Stimulated activated CD8-positive, alpha-beta memory T cell treated with anti-CD3 and anti-CD28 coated beads, Interleukin-4, amount 100 ng/mL, for 4 hours (primary cell): ENCODE measurements at places on chromosomes 3 and 15.

DNA sequence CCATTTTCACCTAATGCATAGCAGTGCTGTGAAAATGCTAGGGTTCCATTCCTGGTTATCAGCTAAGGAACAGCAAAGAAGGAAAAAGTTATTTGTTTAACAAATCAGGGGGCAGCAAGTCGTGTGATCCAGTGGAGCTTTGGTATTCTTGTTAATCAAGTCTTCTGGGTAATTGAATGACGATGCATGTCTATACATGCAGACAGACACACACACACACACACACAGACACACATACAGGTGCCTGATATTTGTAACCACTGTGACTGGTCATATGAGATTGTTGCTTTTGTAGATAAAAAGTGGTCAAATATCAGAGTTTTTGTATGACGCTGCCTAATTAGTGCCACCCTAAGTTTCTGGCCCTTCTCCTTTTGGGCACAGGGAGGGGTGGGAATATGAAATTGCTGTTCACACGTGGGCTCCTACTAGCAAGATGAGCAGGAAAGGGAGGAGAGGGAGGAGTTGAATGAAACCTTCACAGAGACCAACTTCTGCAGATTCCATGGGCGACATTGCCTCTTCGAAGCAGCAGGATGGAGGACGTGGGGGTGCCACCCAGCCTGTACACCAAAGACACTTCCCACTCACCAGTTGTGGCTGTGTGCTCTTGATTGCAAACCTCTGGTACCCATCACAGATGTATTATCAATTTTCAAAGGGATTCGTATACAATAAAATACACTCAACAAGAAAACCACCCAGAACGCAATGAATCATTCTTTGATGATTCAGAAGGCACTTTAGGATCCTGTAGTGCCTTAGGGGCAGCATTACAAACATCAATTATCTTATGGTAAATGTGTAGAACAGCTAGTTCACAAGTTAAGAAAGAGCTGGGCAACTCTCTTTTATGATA is 281.9 kb upstream of the ICE2 start:
- DNase-seq: no peak

DNA sequence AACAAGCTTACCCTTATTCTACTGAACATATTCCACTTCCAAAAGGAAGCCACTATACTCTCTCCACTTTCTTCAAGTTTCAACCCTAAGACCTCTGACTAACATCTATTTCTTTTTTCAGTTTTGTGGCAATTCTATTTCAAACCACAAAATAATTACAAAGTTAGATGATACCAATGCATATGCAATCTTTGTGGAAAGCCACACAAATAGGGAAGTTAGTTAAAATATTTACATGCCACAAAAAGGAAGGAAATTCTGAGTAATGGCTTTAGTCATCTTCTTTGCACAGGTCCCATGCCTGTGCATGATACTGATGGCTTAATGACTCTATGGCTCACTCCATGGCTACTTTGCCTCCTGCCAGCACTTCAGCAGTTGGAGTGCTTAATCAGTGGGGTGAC is 57.0 kb upstream of the MCTP2 start:
- DNase-seq: no peak

DNA sequence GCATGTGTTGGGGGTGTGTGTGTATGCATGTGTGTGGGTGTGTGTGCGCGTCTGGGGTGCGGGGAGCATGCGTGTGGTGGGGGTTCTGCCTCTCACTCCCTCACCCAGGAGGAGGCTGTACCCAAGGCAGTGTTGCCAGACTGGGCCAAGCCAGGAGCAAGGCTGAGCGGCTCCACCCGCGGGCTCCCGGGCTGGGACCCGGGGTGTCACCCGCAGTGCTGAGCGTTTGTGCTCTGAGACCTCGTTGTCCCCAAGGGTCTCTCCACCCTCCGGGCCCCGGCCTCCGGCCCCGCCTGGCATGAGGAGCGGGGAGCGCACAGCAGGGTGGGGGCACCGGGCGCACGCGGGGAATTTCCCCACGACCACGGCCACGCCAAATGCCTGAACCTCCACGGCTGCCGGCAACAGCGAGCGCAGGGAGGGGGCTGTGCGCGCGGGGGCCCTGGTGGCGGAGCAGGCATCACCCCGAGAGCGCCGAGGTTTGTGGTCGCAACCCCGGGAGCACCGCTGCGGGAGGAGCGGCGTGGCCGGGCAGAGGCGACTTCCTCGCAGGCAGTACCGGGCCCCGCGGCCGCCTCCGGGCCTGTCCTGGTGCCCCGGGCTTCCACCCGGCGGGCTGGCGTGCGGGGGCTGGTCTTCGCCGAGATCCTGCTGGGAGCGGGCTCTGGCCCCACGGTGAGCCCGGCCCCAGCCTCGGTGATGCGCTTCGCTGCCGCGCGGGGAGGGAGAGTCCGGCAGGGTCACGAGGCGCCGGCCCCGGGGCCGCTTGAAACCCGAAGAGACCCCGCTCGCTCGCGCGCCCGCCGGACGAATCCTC is 7.4 kb upstream of the OCA2 start:
- no peak for DNase-seq

DNA sequence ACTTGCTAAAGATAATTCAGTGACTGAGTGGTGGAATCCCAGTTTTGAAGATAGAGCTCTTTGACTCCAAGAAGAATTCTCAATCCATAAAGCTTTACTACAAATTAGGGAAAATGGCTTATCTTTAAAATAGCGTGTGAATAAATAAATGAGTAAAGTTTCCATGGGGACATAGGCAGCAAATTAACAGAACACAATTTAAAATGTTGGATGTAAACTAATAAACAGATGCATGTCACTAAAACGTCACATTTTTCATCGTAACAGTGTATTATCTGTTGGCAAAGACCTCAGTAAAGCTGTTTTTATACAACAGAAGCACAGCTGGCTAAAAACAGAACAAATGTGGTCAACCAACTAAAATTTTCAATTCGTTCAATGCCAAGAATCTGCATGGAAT is 913.9 kb upstream of the CFAP20DC start:
- DNase-seq: no peak

GRCh38 chr15:100849021-100849854 is 30.4 kb upstream of the ALDH1A3 start:
- no peak for DNase-seq

DNA sequence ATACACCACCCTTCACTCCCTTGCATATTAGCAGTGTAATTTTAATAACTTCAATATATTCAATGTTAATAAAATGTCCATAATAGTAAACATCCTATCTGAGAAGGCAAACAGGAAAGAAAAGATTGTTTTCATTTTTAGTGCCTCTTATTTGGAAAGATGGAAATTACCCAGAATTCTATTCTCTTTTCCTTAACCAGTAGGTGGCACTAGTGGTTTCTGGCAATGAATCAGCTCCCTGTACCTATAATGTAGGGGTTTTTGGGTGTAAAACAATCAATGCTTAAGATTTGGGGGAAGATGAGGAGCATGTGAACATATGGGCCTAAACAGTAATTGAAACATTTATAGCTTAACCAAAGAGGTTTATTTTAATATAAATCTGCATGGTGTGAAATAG is 5.7 kb upstream of the SEMA6D start:
- no peak for DNase-seq

DNA sequence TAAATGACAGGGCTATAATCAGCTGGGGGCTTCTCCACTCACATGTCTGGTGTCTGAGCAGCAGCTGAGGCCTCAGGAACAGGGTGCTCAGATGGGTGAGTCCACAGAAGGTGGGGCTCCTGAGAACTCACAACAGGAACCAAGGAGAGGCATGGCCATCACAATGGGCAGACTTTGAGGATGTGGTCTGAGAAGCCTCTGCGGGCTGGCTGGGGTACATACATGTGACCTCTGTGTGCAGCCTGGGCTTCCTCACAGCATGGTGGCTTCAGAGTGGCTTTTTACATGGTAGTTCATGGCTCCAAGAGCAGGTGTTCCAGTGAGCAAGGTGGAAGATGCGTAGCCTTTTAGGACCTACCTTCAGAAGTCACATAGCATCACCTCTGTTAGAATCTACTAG is 58.8 kb downstream of the TRPC1 start:
- no peak for DNase-seq

GRCh38 chr3:104886220-104886995 is 480.3 kb upstream of the ALCAM start:
- DNase-seq: no peak

GRCh38 chr15:60479361-60480110 is 594 bp upstream of the ICE2 start:
- no peak for DNase-seq

DNA sequence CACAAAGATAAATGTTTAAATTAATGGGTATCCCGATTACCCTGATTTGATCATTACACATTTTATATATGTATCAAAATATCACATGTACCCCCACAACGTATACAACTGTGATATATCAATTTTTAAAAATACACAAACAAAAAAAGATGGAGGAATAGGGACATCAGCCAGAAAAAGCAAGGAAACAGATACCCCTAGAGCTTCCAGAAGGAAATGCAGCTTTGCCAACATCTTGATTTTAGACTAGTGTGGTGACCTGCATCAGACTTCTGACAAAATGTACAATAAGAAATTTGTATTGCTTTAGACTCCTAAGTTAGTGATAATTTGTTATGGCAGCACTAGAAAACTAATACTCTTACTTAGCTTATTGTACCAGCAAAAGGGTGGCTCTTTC is 483.8 kb downstream of the TUSC7 start:
- DNase-seq: no peak

- DNase-seq: no peak
Measured at GRCh38 chr15:40115670-40116093, 7.0 kb upstream of the BMF start.

DNA sequence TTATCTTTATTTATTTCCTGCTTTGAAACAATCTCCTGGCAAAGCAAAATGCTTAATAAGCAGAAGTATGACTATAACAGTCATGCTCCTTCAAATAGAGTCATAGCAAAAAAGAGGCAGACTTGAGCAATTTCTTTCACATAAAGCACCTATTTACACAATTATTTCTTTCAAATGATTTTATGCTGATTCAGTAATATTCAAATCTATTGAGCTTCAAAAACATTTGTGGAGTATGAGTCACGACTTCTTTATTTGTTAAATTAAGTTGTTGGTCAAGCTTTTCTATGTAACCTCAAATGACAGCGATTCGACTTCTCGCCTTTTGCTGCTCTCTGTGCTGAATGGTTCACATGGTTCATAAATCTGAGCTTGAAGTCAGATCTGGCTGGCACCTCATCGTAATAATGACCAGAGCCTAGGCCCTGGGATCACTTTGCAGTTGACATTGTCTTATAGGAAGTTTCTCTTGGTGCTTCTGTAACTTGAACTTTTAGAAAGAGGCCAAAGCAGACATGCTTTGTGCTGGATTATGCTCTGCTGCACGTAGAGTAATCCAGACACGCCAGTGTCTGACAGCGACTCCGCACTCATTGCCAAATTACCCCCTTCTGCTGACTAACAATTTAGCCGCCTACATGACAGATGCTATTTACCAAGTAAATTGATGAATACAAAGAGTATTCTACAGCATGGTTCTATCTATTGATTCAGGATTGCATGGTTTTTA is 139.0 kb downstream of the MCTP2 start:
- DNase-seq: no peak

DNA sequence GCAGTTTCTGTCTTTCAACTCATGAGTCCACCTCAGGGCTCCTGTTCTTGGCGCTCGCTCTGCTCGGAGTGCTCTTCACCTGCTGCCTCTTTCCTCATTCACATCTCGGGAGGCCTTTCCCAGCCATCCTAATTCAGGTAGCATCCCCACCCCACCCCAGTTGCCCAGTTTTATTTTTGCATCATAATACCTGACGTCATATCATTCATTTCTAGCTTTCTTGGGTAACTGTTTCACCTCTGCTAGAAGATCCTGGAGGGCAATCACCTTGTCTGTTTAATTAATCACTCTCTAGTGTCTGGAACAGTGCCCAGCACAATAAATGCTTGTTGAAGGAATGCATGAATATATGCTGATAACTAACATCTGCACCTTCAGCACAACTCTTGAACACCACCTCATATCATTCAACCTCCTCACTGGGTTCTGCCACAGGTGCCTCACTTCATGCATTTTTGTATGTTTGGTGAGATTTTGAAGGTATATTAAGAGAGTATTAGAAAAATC is 7.6 kb downstream of the NUSAP1 start:
- DNase-seq: no peak

- DNase-seq: no peak
Measured at GRCh38 chr3:37542772-37543449, 318.8 kb upstream of the CTDSPL start.

- DNase-seq: no peak
Measured at GRCh38 chr3:106030627-106030963, 161.8 kb upstream of the CBLB start.

- no peak for DNase-seq
Measured at GRCh38 chr3:58058361-58059263, 50.4 kb downstream of the FLNB start.

DNA sequence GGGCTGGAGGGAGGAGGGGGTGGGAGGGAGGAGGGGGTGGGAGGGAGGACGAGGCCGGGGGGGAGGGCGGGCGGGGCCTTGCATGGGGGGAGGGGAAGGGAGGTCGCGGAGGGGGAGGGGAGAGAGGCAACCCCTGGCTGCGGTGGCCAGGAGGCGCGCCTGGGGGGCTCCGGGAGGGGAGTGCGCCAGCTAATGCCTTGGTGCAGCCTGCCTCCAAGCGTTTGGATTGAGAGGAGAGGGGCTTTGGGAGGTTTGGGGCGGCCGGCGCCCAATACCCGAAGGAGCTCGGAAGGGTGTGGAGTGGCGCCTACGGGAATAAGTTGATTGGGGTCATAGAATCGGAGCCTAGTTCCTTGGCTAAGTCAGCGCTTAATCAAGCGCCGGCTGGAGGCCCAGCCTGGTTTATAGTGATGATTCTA is 557 bp downstream of the TFG start:
- DNase-seq: no peak

DNA sequence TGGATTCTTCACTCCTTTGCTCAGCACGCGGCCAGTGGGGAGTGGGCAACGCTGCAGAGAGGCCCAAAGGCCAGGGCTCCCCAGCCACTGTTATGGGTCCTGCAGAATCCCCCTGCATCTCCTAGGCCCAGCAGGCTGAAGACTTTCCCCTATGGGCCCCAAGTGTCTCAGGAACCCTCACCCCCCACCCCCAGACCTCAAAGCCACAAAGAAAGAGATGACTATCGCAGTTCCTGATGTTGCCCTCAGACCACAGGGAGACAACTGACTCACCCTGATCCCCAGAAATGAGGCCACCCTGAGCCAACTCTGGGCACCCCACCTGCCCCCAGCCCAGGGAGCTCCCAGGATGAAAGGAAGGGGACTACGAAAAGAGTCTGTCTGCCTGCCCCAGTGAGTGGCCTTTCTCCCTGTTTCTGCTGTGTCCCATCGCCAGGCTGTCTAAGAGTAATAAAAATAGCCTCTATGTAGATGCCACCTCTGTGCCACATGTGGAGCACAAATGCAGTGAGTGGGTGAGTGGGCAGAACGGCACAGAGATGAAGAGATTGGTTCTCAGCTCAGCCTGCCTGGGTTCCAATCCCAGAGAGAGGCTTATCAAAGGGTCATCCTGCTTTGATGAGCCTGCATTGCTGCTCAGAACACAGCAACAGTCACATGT is 283.0 kb downstream of the UACA start:
- peak; percentile 23 for DNase-seq
